ENCODE measurements at places on chromosomes 1 and 21. TPM values are rescaled to one million over a fixed set of nuclear protein-coding genes. Genes with fewer than 3 reads are reported as not detected.

LCE1F gene
- total RNA-seq = not detected

LACTBL1 gene
- not detected for total RNA-seq

LCE1A gene
- total RNA-seq = not detected

TNNT2 gene
- 21.0 TPM for total RNA-seq

EDARADD gene
- 7.0 TPM for total RNA-seq

S100A16 gene
- 14.9 TPM for total RNA-seq

HFM1 gene
- total RNA-seq = 0.99 TPM

FH gene
- total RNA-seq = 81.9 TPM

NTMT2 gene
- 0.67 TPM for total RNA-seq

GRIK3 gene
- 3.7 TPM for total RNA-seq

CD34 gene
- total RNA-seq = 0.39 TPM

SAMD13 gene
- total RNA-seq = 1.8 TPM

C2CD4D gene
- 0.71 TPM for total RNA-seq

GPA33 gene
- total RNA-seq = 0.11 TPM

ALX3 gene
- not detected for total RNA-seq

TIAM1 gene
- total RNA-seq = 30.7 TPM

SMIM1 gene
- total RNA-seq = 6.1 TPM

HTR6 gene
- 0.69 TPM for total RNA-seq

All from H1 (cell line).